ENCODE measurements at places on chromosomes 11 and 22.

- no peak for DNase-seq
These were observed 6.7 kb upstream of the SEPTIN5 start for GRCh38 chr22:19707347-19708290.

- no peak for DNase-seq
These were observed 9.4 kb downstream of the GALNT18 start for GRCh38 chr11:11612439-11612838.

- peak; percentile 91 for DNase-seq
These were observed 63.2 kb upstream of the RRAS2 start for GRCh38 chr11:14422052-14422813.

DNA sequence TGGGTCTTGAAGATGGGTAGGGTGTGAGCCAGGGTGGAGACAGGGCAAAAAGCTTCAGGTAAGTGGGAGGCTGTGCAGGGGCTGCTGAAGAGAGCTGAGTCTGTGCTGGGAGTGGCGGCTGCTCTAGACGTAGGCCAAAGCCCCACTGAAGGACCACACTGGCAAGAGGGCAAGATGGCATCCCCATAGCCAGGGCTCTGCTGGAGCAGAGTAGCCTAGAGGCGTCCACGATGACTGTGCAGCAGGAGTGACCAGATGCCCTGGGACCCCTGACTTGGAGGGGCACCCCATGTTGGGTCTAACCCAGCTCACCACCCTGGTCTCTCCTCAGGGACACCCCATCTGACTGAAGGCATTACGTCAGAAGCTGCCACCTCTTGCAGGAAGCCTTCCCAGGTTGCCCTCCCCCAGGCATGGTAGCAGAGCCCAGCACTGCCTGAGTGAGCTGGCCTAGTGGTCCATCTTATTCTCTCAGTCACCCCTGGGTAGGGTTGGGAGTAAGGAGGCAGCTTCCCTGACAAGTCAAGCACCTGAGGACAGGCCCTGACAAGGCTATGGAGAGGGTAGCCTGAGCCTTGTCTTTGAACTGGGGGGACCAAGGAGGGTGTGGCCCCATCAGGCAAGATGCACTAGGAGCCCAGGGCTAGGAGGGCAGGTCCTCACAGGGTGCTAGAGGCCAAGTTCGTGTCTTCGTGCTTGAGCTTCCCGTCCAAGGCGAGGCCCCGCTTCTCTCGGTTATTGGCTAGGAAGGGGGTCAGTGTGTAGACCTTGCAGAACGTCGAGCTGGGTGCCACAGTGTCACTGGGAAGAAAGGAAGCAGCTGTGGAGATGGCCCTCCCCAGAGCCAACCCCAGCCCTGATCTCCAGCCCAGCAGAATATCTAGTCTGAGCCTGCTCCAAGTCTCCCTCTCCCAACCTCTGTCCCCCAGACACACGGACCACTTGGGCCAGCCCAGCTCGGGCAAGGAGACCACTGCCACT, 33.1 kb downstream of the TPBGL start:
- no peak for DNase-seq

- no peak for DNase-seq
These were observed 291.8 kb upstream of the DDI1 start for GRCh38 chr11:103744496-103745153.

Data from left cardiac atrium (tissue), 4 donors.